ENCODE measurements at places on chromosomes 11 and 22.

- DNase-seq, result no peak
These were observed 672.2 kb downstream of the LRRC4C start for GRCh38 chr11:40787224-40787623.

GRCh38 chr22:37345863-37346504 lies 63.7 kb downstream of the CYTH4 start:
- no peak for DNase-seq

DNA sequence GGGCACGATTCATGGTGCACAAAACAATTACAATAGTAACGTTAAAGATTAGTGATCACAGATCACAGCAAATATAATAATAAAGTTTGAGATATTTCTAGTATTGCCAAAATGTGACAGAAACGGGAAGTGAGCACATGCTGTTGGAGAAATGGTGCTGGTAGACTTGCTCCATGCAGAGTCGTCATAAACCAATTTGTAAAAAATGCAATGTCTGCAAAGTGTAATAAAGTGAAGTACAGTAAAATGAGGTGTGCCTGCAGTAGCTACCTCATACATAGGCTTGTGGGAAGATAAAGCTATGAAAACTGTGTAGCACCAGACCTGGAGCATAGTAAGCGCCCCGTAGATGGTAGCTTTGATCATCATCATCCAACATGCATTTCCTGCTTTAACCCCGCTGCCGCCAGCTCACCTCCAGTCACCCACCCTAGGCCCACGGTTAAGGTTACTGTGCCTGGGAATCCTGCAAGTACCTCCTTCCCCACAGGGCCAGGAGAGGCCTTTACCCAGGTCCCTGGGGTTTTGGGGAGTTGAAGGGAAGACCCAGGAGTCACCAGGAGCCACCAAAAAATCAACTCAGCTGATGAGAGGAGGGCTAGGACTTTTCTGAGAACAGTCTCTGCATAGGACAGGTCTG lies 59.2 kb downstream of the MYO7A start:
- DNase-seq, result no peak

GRCh38 chr22:16973591-16974297 lies 34.3 kb downstream of the GAB4 start:
- DNase-seq, result no peak

DNA sequence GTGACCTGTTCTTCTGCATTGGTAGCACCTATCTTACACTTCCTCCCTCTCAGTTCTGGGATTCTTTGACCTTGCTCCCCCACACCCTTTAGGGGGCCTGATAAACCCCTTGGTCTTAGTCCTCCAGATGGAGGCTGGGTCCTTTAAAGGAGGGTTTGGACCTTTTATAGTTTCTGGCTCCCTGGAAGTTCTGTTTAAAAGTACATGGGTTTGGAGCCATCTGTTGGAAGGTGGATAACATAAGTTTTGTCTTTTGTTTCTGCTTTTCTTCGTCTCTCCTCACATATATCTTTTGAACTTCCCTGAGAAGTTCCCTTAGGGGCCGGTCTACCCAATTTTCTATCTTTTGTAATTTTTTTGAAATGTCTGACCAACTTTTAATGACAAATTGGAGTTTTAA lies 17.9 kb upstream of the HYLS1 start:
- no peak for DNase-seq

DNA sequence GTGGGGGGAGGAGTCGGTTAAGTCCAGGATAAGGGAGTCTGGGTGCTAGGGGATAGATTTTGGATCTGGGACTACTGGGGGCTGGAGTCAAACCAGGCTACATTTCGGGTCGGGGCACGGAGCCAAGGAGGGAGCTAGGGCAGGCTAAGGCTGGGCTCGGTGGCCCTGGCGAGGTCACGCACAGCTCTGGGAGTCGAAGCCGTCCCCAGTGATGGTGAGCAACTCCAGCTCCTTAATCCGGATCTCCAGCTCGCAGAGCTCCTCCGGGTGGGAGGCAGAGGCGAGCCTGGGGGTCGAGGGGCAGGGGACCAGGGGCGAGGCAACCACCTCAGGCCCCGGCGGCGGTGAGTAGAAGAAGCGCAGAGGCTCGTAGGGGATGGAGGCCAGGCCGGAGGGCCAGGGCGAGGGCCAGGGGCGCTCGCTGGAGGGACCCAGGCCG lies 544 bp downstream of the C11orf91 start:
- DNase-seq, result no peak

- DNase-seq, result no peak
These were observed 12.7 kb downstream of the TRMU start for GRCh38 chr22:46348099-46348695.

DNA sequence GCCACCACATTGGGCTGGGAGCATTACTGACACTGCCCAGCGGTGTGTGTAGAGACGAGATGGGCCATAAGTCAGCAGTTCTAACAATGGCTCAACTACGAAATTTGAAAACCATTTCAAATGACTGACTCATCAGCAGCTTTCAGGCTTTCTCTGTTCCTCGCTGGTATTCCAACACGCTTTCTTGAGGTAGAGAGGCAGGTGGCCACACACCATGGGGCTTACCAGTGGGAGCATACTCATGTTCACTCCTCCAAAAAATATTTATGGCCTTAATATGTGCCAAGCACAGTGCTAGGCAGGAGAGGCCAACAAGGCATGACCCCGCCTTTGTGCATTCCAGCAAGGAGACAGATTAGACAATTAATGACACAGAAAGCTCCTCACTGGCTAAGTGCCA lies 20.3 kb downstream of the ARFGAP2 start:
- DNase-seq, result no peak

DNA sequence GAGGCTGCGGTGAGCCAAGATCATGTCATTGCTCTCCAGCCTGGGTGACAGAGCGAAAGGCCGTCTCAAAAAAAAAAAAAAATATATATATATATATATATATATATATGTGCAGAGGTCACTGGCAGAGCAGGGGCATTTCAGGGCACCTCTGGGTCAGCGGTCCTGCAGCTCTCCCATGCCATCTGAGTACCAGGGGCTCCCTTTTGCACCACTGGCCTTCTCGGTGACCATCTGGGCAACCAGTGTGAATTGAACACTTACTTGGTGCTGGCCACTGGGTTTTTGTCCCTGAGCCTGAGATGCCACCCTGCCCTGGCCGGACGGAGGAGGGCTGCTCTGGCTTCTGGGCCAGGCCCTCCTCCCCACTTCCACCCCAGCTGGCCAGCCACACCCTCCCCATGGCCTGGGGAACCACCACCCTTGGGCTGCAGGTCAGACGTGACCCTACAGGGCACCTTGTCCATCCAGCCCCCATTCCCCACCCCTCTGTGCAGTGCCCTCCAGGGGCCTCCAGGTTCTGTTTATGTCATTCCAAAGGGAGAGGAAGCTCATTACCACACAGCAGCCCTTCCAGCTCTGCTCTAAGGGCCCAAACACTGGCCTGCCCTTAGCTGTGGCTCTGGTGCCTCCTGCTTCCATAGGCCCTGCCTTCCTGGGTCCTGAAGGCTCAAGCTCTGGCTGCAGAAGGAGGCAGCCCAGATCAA lies 10.3 kb downstream of the MAPK8IP1 start:
- no peak for DNase-seq

DNA sequence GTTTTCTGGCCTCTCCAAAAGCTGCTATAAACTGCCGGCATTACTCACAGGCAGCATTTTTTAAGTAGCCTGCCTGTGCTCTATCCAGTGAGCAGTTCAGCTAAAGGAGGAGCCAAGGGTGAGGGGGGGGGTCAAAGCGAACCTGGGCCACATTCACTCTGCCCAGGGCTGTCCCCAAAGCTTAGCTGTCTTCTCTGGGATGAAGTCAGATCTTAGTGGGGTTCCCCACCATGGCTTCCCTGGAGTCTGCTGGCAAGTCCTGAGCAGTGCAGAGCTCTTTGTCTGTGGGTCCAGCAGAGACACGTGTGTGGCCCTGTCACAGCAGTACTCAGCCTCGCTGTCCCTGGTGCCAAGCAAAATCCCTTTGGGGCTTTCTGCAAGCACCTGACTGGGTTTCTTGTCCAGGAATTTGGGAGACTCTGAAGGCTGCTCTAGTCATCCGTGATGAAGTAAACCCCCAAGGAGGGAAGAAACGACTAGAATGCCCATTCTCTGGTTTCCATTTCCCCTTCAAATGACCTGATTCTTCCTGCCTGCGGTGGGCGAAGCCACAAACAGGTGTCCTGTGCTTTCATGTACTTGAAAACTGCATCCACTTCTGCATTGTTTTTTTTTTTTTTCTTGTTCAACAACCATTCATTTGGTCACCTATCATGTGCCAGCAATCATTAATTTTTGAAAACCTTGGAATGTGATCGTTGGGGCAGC lies 2.6 kb downstream of the KCNJ5 start:
- no peak for DNase-seq

- DNase-seq, result no peak
These were observed 18.0 kb downstream of the ST13 start for GRCh38 chr22:40838486-40838885.

DNA sequence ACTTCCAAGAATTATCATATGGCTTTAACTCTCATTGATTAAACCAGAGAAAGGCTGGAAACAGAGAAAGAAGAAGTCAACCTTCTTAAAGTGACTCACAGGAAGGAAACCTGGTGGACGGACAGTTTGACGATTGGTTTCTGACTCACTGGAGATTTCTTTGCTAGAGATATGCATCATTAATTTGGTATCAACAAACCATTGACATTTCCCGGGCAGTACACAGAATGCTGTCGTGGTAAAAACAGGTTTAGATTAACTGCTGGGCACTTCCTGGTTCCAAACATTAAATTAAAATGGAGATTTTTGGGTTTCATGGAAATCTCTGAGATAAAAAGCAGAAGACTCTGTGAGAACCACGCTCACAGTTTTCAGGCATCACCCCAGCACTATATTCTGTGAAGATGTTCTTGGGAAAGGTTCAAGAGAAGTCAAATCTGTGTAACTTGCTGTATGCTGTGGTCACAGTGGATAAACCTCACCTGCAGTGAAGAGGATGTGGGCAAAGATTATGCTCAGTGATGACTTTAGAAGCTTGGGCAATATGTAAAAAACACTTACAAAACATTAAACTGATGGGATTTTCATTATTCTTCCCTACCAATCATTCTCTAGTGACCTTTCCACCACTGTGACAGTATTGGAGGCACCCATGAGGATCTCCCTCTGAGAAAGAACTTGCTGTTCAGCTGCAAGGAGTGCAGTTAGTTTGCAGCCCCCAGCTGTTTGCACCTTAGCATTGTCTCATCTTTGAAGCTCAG lies 61.1 kb upstream of the CD44 start:
- no peak for DNase-seq

GRCh38 chr22:36083056-36083455 lies 54.4 kb upstream of the RBFOX2 start:
- no peak for DNase-seq

DNA sequence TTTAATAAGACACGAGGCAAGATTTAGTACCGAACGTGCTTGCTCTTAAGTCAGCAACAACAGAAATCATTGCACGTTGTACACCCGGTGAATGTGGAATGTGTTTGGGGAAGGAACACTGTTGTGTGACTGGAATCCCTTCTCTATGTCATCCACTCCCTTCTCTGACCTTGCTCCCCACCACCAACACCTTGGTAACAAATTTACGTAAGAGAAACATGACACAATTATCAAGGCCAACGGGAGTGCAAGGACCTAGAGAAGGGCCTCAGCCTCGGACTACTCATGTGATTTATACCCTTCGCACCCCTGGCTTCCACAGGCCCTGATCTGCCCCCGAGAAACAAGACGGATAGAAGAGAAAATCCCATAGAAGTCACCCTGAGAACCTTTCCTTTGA lies 236.2 kb downstream of the LARGE1 start:
- DNase-seq, result no peak

GRCh38 chr22:37492428-37493344 lies 6.5 kb upstream of the MFNG start:
- no peak for DNase-seq

- DNase-seq, result no peak
These were observed 15.1 kb upstream of the CEP295 start for GRCh38 chr11:93646399-93646798.

DNA sequence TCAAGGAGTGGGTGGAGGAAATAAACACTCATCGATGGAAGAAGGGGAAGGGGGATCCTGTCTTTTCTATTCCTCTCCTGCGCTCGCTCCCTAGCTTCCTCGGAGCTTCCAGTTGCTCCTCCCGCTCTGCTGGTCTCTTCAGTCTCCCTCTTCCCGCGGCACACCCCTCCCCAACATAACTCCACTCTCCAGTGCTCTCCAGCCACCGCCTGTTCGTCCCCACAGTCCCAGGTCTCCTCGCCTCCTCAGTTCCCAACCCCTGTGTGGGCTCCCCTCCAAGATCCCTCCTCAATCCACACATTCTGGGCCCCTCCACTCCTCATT lies 438 bp downstream of the ZW10 start:
- DNase-seq, result no peak

- DNase-seq, result peak; percentile 34
These were observed 196.3 kb upstream of the CADM1 start for GRCh38 chr11:115700496-115700895.

DNA sequence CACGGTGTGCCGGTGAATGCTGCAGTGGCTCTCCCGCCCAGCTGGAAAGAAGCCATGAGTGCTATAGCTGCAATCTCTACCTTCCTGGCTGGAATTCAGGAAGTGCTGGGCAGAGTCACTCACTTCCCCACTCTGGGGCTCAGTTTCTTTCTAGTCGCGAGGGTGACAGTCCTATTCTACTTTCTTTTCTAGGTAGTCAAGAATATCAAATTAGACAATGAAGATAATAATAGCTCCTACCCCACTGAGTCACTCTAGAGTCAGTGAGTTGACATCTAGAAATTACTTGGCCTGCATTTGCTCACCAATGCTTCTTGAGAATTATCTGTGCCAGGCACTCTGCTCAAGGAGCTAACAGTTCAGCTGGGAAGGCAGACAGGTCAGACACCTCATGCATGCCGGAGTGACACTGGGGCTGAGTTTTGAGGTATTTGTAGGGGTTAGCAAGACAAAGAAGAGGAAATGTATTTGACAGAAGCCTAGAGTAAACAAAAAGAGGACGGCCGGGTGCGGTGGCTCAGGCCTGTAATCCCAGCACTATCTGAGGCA lies 3.2 kb downstream of the CENPM start:
- no peak for DNase-seq

DNA sequence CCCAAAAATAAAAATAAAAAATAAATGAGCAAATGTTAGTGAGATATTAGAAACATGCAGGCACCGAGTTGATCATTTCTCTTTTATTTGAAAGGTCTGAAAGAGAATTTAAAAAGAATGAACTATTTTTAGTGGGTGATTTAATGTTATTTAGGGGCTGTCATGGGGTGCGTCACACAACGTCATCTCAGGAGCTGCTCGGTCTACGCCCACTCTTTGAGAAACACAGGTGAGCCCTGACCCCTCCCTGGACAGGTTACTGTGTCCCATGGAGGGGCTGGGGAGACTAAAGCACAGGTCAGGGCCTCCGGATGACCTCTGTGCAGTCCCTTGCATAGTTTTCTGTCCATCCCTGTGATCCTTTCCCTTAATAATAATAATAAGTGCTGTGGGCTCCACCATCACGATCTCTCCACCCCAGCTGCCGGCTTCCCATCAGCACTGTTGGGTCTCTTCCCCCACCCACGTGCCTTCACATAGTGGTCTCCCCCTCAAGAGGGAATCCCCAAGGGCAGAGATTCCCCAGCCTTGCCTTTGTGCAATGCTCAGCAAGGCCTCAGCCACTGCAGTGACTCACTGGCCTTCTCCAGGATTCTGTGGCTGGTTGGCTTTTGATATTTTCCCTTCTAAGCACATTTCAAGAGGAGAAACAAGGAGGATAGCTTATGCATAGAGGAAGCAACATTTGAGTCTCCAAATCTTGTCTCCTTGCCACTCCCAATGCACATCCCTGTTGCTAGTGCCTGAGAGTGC lies 159.9 kb downstream of the TTC17 start:
- no peak for DNase-seq
